ENCODE measurements at places on chromosomes 16 and 17.

GRCh38 chr17:50297407-50297865 lies 23.2 kb downstream of the TMEM92 start:
- peak; percentile 80 for DNase-seq

GRCh38 chr17:10668775-10669174 lies 11.7 kb upstream of the MYH3 start:
- no peak for DNase-seq

DNA sequence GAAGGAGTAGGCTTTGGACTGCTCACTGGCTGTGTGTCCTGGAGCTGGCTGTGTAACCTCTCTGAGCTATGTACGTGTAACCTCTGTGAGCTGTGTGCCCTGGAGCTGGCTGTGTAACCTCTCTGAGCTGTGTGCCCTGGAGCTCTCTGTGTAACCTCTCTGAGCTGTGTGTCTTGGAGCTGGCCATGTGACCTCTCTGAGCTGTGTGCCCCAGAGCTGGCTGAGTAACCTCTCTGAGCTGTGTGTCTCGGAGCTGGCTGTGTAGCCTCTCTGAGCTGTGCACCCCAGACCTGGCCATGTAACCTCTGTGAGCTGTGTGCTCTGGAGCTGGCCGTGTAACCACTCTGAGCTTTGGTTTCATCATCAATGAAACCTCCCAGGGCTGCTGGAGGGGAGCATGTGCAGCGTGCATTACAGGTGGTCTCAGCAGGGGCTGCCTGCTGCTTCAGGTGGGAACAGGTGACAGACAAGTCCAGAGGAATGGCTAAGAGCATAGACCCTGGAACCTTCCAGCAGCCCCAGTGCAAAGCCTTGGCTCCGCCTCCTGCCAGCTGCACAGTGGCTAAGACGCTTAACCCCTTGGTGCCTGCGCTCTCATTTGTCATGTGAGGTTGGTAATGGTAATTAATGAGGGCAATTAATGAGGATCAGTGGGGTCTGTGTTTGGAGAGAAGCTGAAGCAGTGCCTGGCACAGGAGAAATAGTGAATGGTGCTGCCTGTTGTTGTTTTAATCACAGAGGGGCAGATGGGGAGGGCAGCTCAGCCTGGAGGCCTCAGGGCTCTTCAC lies 86.7 kb downstream of the KATNIP start:
- no peak for DNase-seq

- DNase-seq = no peak
Observed at GRCh38 chr16:4826980-4827379, 20.1 kb downstream of the GLYR1 start.

GRCh38 chr16:53224951-53225533 lies 170.3 kb downstream of the CHD9 start:
- DNase-seq = peak; percentile 80

DNA sequence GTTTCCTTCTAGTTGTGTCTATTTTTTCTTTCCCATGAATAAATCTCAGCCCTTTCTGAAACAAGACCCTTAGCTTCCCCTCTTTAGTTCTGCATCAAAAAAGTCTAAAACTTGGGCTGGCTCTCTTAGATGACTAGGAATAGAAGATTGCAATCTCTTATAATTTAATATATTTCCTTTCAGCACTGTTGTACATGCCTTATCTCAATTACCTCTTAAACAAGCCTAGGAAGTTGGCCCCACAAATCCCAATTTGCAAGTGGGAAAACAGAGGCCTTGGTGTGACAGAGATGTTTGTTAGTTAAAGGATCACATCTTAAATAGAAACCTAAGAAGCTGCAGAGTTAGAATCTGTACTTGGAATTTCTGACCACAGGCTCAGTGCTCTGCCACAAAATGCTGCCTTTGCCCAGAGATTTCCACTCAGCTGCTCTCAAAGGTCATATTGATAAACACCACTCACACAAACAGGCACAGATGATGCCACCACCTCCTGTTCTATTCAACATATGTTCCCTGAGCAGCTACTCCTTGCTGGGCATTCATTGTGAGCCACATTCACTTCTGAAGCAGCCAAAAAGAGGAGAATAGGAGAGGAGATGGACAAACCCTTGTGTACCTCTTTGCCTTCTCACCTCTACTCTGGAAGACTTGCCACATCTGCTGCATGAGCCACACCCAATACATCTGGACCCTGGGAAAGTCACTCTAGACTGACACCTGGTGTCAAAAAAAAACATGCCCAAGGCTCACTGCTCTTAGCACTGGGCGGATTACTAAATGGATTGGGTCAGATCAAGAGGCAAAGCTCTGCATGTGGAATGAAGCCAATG lies 5.5 kb downstream of the CCDC182 start:
- peak; percentile 67 for DNase-seq

- no peak for DNase-seq
Observed at GRCh38 chr16:23016368-23016767, 132.9 kb downstream of the USP31 start.

DNA sequence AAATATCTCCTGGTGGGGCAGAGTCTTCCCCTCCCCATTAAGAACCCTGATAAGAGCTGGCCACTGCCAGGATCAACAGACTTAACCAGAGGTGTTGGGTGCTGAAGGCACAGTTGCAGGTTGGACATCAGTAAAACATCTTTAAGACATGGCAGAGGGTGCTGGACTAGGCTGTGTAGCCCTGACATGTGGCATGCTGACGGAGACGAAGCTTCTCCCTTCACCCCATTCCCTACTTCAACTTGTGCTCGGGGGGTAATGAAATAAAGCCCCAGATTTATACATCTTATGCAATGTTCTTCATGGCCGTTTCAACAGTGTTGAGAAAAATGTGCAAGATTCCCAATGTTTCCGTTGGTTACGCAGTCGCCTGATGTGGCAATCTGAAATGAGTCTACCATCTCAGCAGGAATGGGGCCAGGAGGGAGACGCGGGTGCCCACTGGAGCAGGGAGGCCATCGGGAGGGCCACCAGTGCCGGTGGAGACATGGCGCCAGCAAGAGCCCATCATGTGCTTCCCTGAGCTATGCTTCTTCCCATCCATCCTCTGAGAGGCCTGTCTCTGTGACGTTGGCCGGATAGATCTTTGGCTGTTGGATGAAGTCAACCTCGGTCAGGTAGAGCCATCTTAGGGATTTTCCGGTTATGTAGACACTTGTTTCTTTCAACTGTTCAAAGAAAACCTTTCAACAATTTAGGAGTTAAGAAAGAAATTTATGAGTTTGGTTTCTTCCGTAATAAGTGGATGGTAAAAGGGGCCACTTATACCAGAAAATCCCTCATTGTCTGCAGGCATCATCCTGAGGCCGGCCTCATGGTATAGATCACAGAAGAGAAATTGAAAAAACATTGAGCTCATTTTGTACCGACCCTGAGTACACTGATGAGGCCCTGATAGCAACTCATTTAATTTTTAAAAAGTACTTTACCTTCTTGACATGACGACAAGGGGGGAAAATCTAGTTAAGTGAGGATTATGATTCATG lies 6.4 kb downstream of the IRF8 start:
- DNase-seq = no peak

- DNase-seq = no peak
Observed at GRCh38 chr17:851924-852323, 69.8 kb downstream of the MRM3 start.

Data from hematopoietic multipotent progenitor cell treated with erythropoietin and hydrocortisone succinate and interleukin-3 and kit ligand, for 6 days (in vitro differentiated cells).